ENCODE measurements at places on chromosomes 1 and 21.

GRCh38 chr1:33169290-33170055 is 12.4 kb downstream of the TRIM62 start:
- DNase-seq = no peak

DNA sequence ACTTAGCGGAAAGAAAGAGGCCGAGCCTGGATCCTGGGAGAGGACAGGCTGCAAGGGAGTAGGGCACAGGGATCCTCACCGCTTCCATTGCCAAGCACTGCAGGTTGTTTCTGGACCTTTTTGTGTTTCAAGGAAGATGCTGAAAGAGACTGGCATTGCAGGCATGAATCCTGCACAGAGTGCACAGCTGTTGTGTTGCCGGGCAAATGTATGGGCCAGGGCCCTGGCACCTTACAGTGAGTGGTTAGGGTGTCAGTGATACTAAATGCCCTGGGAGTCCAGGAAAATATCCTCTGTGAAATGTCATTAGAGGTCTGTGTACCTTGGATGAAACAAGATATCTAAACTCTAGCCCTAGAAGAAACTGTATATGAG is 145.5 kb upstream of the FGGY start:
- no peak for DNase-seq

DNA sequence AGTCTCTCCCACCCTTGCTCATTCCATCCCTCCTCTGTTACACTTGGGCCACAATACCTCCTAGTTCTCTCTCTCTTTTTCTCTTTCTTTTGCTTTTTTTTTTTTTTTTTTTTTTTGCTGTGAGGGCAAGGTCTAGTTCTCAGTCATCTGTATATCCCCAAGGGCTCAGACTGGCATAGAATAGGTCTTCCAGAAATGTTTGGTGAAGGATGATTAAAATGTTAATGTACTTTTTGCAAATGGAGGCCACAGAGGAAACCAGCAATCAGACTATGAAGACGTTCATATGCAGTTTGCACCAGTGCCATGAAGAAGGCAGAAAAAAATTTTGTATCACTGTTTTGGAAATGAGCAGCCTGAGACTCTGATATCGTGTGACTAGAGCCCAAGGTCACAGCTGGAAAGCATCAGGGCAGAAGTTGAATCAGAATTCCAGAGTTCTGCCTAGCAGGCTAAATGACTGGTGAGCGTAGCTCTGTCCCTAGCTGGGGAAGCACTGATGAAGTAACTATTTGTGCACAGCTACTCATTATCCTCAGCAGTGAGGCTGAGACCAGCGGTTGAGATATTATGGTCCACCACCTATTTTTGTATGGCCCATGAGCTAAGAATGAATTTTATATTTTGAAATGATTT is 186.5 kb downstream of the TGFBR3 start:
- DNase-seq = no peak

- DNase-seq = no peak
Observed at GRCh38 chr1:96366516-96366915, 355.1 kb upstream of the PTBP2 start.

DNA sequence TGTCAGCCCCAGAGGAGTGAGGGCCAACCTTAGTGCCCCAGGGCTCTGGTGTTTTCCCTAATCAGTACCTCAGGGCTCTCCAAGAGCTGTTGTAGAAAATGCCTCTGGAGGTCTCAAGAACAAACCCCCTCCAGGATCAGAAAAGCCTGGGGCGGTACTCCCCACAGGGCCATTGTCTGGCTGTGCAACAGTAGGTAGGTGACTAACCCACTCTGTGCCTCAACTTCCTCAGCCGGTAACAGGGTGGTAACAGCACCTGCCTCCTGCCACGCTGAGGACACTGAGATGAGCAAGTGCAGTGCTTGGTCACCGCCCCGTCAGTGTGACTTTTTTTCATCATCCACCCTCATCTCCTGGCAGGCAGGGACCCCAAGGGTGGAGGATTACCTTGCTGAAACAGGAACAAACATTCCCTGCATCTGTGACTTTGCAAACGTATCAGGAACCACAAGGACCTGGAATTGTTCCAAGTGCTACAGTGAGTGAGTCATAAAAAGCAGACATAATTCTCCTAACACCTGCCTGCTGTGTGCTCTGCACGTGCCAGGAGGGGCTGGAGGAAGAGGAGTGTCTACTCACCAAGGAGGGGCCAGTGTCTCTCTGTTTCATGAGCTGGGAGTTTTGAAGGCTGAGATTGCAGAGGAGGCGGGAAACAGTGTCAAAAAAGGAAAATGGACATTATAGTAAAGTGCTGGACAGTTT is 440.8 kb downstream of the NPHP4 start:
- DNase-seq = no peak

- no peak for DNase-seq
Observed at GRCh38 chr1:177021687-177022086, 142.8 kb downstream of the ASTN1 start.
